ENCODE measurements at places on chromosomes 5 and 9.

GRCh38 chr5:127170918-127171600, 97.8 kb upstream of the C5orf63 start:
- DNase-seq, result no peak

DNA sequence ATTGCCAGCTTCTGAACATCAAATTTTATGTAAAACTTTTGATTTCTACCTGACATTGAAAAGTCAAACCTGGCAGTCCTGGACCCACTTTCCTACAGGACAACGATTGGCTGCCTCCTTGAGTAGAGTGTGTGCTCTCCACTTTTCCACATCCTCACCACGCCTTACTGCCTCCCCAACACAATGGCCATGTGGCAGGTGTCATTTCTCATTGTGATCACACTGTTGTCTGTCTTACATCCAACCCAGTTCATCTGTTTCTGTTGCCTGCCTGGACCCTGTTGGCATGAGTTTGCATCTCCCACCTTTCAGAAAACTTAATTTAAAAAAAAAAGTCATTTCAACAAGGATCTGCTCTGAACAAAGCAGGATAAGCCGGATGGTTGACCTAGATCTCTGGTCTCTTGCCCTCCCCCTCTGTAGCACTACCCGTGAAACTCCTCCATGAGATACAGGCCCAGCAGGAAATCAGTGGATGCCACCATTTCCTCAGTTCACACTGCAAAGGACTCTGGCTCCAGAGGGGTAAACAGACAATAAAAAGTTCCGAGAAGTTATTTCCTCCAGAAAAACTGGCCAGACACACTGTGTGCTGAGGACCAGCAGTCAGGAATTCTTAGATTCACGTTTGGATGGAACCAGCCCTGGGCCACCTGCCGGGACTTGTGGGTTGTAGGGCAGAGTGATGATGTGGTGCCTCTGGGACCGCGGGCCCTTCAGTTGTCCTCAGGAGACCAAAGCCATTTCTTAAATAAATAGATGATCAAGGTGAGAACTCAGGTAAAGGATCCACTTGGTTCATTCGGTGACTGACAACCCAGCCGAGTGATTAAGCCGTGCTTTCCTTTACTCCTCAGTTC, 48.6 kb downstream of the AMBP start:
- no peak for DNase-seq

GRCh38 chr9:81613002-81613812, 76.1 kb downstream of the TLE1 start:
- DNase-seq, result no peak

DNA sequence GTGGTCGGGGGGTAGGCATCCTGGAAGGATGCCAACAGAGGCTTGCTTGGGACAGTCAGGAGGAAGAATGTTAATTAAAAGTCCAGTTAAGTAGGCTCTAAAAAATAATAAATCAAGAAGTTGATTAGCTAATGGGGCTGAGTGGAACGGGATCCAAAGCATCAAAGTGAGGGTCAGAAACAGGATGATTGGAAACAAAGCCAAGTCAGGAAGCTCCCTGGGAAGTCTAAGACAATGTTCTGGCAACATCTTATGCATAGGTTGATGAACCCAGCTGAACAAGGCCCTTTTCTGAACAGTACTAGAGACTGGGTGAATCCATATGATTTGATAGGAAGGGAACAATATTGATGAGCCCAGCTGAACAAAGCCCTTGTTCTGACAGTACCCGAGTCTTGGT, 50.2 kb upstream of the STARD4 start:
- no peak for DNase-seq

DNA sequence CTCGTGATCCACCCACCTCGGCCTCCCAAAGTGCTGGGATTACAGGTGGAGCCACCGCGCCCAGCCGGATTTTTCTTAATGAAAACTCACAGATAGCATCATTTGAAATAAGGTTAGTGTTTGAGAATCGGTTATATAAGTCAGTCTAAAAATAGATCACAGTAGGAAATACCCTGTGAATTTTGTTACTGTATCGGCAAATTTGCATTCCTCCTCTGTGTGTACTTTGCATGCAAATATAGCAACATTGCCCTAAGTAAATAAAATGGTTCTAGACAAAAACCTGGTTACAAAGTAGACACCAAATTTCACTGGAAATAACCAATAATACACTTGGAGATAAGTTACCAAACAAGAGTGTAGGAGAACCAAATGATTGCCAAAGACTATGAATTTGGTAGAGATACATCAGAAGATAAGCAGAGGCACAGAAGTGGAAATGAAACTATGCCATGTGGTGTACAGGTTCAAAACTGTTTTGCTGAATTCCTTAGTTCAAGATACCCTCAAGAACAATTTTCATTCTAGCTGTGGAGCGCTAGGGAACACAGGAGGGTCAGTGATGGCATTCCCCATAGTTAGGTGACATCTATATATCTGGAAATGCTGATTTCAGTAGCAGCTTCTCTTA, 58.1 kb downstream of the ICE1 start:
- DNase-seq, result no peak

DNA sequence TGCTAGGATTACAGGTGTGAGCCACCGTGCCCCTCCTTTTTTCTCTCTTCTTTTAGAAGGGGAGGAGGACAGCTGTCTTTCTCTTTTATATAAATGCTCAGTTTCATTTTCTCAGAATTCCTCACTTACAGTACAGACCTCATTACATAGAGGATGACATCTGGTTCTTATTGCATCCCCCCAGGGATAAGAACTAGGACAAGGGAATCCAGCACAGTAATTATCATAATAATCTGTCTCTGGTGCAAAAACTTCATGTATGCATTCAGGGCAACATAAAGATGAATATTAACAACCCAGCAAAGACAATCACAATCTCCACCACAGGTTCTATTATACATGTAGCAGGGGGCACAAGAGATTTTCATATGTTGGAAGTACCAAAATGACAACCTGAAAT, 5.1 kb downstream of the SPZ1 start:
- no peak for DNase-seq

- peak; percentile 20 for DNase-seq
Measured at GRCh38 chr5:155406815-155407214, 393.3 kb downstream of the KIF4B start.

DNA sequence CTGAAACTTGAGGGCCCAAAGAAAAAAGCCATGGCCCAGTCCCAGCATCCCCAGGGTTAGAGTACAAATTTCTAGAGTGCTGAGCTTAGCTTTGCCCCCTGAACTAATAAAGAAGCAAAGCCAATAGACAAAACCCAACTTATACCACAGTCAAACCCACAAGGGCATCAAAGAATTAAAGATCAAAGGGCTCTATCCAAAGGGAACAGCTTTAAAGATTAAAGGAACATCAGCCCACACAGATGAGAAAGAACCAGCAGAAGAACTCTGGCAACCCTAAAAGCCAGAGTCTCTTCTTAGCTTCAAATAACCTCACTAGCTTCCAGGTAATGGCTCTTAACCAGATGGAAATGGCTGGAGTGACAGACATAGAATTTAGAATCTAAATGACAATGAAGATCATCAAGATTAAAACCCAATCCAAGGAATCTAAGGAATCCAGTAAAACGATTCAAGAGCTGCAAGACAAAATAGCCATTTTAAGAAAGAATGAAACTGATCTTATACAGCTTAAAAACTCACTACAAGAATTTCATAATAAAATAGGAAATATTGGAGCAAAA, 93.9 kb downstream of the YIPF5 start:
- DNase-seq, result no peak

DNA sequence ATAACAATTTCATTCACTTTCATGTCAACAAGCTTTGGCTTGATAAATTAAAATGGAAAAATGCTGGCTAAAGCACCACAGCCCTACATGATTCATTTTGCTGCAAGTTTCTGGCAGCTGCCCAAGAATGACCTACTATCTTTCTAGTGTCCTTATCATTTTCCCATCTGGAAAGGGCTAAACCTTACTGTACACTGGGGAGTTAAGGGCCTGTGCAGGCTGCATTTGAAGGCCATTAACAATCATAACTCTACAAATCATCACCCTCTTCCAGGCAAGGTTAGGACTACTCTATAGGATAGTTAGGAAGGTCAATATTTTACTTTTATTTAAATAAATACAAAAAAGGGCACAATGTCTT, 579.7 kb upstream of the ZNF608 start:
- DNase-seq, result no peak

Measured in NB4 (cell line).